Activated CD8-positive, alpha-beta memory T cell treated with anti-CD3 and anti-CD28 coated beads for 4 hours (primary cell): ENCODE measurements at places on chromosomes 12 and 14.

GRCh38 chr14:22452330-22452729 is 136.7 kb downstream of the DAD1 start:
- DNase-seq, result no peak

- DNase-seq, result no peak
These were observed 13.6 kb upstream of the MLXIP start for GRCh38 chr12:122064780-122065588.

- no peak for DNase-seq
These were observed 2.1 kb downstream of the KIF21A start for GRCh38 chr12:39440781-39441180.

GRCh38 chr12:12986775-12987331 is 13.2 kb downstream of the HEBP1 start:
- no peak for DNase-seq

GRCh38 chr14:89493877-89494634 is 77.0 kb upstream of the FOXN3 start:
- DNase-seq, result no peak

DNA sequence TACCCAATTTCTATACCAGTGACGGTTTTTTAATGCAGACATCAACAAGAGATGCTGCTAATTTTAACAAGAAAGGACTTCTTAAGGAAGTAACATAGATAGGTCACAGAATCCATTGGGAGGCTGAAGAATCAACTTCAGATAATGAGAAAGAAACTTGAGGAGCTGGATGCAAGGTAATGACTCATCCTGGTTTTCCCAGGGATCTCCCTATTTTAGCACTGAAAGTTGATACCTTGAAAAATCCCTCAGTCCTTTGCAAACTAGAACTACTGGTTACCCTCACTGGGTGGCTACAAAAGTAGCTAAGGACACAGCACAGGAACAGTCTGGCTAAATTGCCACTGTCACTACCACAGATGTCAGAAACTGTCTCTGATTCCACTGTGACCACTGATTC is 561.9 kb downstream of the FLRT2 start:
- no peak for DNase-seq

- DNase-seq, result no peak
These were observed 492.5 kb downstream of the FUT8 start for GRCh38 chr14:65904988-65905387.
